Bone marrow (tissue), 2 donors: ENCODE measurements at places on chromosomes 11 and 22.

DNA sequence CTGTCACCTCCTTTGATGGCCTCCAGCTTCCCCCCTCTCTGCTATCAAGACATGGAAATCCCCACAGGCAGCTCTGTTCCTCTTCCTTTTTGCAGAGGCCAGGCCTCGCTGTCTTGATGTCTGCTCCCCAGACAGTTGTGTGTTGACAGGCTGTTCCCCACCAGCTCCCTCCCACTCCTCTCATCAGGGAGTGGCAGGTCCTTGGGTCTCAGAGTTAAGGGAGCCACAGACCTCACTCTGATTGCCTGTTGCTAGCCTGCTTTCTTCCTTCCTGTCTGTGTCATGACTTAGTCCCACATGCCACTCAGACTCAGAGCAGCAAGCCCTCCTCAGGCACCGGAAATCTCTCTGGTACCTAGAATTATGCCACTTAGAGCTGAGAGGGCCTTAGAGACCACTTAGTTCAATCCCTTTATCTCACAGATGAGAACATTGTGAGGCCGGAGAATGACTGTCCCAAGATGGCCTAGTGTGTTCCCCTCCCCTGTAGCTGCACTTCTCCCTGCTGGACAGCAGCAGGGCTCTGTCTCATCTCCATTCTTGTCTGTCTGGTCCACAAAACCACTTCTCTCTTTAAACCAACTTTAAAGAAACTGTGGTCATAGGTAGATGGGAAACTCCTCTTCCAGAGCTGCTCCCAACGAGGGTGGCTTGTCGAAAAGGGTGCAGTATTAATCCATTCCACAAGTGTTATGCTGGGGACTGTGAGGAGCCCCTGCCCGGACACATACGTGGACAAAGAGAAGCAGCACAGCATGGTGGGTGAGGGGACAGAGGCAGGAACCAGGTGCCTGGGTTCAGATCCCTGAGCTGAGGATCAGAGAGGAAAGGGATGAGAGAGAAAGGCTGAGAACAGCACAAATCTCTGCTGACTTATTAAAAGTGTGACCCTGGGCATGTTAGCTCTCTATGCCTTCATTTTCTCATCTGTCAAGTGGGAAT lies 4.2 kb downstream of the AMPD3 start:
- DNase-seq = peak; percentile 45

DNA sequence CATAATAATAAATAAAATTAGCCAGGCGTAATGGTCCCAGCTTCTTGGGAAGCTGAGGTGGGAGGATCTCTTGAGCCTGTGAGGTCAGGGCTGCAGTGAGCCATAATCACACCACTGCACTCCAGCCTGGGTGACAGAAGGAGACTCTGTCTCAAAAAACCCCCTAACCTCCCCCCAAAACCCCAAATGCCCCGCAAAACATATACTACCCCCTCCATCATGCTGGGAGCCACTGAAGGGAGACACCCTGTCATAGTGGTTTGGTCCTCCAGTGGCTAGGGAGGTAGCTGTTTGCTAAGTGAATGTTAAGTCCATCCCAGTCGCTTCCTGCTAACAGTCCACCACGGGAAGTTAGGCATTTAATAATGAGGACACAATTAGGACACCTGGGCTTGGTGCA lies 125.0 kb downstream of the ABTB2 start:
- DNase-seq = no peak

GRCh38 chr11:125994509-125994908 lies 48.7 kb downstream of the VSIG10L2 start:
- no peak for DNase-seq

- DNase-seq = no peak
Measured at GRCh38 chr11:89667001-89667400, 43.1 kb upstream of the TRIM77 start.

- no peak for DNase-seq
Measured at GRCh38 chr22:35688913-35689675, 28.6 kb upstream of the APOL5 start.
